ENCODE measurements at places on chromosomes 1 and 21. TPM values are rescaled to one million over a fixed set of nuclear protein-coding genes. Genes with fewer than 3 reads are reported as not detected.

DNA sequence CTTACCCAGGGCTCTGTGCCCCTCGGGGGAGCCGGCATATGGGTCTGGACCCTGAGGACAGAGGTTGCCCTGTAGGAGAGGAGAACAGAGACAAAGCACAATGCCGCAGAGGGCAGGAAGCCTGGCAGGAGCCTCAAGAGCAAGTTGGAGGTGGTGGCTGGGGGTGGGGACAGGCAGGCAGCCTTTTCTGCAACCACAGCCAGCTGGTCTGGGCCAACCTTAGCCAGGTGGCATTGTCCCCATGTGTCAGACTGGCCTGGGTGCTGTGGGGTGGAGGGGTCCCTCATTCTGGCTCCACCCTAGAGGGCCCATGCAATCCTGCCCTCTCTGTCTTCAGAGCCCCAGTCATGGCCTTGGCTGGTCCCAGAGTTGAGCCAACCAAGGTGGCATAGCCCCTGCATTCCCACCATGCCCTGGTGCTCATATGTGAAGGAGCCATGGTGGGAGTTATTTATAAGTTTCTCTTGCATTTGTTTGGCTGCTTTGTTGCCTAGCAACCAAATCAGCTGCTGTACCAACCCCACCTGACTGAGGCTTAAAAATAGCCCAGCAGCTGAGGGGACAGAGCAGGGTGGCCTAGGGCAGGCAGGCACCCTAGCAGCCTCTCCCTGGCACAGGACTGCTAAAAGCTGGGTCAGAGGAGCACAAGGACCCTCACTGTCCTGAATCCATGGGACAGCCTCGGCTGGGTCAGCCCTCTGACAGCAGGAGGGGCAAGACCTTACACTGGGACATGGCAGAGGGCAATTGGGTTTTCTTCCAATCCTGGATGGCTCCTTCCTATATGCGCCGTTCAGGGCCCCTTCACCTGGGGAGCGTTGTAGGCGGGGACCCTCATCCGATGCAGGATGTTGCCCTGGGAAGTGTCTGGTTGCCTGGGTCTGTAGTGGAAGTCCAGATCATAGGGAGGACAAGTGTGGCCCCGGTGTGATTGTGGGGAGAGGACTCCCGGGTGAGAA is 19.5 kb downstream of the MAP7D1 start:
- DNase-seq: no peak

GRCh38 chr1:244548558-244549115 is 87.6 kb downstream of the CATSPERE start:
- no peak for DNase-seq

DNA sequence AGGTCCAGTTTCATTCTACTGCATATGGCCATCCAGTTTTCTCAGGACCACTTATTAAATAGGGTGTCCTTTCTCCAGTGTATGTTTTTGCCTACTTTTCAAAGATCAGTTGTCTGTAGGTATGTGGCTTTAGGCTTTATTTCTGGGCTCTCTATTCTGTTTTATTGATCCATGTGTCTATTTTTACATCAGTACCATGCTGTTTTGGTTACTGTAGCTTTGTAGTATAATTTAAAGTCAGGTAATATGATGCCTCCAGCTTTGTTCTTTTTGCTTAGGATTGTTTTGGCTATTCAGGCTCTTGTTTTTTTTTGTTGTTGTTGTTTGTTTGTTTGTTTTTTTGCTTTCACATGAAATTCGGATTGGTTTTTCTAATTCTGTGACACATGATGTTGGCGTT is 124.4 kb upstream of the SLC35F3 start:
- no peak for DNase-seq

- DNase-seq: no peak
Measured at GRCh38 chr1:151693057-151693651, 23.4 kb downstream of the CELF3 start.

- DNase-seq: no peak
Measured at GRCh38 chr1:41743366-41743765, 175.4 kb downstream of the HIVEP3 start.

The CAPN9 gene
- not detected for total RNA-seq

The SPRR2F gene
- total RNA-seq: not detected

The TRIM46 gene
- total RNA-seq: 0.36 TPM

Data from omental fat pad (tissue), 4 donors.